Psoas muscle (tissue), 8 donors: ENCODE measurements at places on chromosomes 11 and 22. TPM values are rescaled to one million over a fixed set of nuclear protein-coding genes. Genes with fewer than 3 reads are reported as not detected.

GRCh38 chr22:43564859-43565258 is 153.0 kb downstream of the MPPED1 start:
- DNase-seq: no peak

GRCh38 chr22:49678137-49678841 is 149.4 kb downstream of the BRD1 start:
- DNase-seq: no peak

The HEPN1 gene
- total RNA-seq: not detected

DNA sequence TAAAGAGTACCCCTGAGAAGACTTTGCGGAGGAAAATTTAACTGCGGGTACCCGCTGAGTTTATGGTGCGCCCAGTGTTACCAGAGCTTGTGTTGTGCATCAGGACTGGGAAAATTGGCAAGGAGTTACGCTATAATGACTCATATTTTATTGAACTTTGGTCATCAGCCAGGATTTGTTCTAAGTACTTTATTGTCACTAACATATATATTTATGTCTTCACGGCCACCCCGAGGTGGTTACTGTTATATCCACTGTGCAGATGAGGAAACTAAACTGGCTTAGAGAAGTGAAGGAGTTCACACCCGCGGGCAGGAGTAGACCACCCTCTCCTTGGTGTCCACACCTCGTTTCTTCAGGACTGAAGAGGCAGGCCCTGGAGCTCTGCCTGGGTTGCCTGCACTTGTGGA is 667 bp downstream of the ACCS start:
- DNase-seq: no peak

GRCh38 chr11:65404210-65404609 is 17.8 kb downstream of the FRMD8 start:
- no peak for DNase-seq

The MS4A7 gene
- 5.0 TPM for total RNA-seq

The VWCE gene
- 1.1 TPM for total RNA-seq

DNA sequence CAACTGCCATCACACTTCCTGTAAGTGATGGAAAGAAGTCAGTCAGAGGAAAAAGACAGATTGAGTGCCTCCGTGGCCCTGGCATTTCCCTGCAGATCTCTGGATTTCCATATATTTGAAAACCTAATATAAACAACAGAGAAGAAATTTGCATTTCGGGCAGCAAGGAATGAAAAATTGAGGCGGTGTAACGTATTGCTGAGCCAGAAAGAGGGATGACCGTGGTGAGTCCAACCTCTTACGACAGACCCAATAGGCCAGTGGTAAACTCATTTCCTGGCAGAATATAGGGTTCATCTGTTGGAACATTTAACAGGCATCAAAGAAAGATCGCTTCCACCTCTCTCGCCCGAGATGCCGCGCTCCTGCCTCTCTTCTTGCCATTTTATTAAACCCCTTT is 336.5 kb downstream of the MIAT start:
- DNase-seq: no peak

DNA sequence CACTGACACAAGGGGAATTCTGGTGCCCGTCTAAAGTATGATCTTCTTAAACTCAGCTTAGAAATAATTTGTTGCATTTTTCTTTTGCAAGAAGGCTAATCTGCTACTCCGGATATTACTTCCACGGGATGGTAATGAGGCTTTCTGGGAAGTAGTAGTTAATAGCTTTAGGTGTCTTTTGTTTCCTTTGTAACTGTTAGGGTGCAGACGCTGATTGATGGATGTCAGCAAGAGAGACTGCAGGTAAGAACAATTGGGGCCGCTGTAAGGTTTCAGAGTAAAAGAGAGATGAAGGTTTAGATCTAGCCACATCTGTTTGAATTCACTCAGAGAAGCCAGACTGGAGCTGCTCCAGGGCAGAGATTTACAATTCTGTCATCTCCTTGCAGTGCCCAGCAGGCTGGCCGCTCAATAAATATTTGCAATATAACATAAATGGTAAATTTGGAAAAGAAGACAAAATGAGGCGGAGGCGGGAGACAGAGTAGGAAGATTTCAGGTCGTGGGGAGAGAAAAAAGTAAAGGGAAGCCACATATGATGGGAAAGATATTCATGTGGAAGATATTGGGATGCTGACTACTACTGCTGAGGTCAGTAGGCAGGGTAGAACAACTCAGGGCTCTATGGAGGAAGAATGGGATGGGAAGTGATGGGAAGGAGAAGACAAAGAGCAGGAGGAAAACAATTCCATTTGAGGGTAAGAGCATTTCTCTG is 320.5 kb downstream of the AASDHPPT start:
- DNase-seq: no peak

GRCh38 chr11:84408946-84409411 is 1122.8 kb upstream of the CCDC90B start:
- DNase-seq: no peak

- DNase-seq: no peak
Observed at GRCh38 chr11:86902345-86902744, 52.9 kb downstream of the FZD4 start.

The MFNG gene
- total RNA-seq: 4.5 TPM

DNA sequence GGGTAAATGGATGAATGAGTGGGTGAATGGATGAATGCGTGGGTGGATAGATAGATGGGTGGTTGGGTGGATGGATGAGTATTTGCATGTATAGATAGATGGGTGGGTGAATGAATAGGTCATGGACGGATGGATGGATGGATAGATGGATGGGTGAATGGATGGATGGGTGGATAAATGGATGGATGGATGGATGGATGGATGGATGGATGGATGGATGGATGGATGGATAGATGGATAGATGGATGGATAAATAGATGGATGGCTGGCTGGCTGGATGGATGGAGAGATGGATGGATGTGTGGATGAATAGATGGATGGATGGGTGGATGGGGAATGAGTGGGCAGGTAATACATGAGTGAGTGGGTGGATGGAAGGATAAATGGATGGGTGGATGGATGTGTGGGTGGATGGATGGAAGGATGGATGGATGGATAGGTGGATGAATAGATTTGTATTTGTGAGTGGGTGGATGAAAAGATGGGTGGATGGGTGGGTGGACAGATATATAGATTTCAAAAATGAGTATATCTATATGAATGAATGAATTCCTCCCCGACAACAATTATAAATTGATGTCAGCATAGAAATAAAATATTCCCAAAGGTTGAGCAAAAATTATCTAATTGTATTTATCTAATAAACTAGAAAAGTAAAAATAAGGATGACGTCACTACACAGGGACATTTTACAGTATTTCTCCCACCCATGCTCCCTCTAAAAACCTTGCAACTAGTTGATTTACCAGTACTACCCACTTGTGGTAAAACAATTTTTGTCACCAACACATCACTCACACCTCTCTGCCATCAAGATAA is 563 bp upstream of the CRTAM start:
- no peak for DNase-seq

The C11orf87 gene
- total RNA-seq: not detected

The APBB1 gene
- total RNA-seq: 37.0 TPM

DNA sequence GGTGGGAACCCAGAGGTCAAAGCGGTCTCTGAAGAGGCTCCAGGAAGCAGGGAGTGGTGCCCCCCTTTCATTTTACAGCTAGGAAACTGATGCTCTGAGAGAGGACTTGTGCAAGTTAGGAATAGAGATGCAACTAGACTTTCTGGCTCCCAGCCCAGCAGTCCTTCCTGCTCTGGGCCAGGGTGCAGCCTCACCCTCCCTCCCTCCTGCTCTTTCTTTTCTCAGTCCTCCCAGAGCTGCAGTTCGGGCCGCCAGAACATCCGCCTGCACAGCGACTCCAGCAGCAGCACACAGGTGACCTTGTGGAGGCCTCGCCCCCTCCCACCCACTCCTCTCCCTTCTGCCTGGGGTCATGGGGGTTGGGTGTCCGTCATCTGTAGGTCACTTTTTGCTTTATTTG is 51.5 kb downstream of the LHFPL7 start:
- DNase-seq: peak; percentile 76

GRCh38 chr11:118088531-118088930 is 1.8 kb upstream of the SMIM35 start:
- DNase-seq: no peak

The RGL4 gene
- total RNA-seq: not detected

The JHY gene
- 0.97 TPM for total RNA-seq

DNA sequence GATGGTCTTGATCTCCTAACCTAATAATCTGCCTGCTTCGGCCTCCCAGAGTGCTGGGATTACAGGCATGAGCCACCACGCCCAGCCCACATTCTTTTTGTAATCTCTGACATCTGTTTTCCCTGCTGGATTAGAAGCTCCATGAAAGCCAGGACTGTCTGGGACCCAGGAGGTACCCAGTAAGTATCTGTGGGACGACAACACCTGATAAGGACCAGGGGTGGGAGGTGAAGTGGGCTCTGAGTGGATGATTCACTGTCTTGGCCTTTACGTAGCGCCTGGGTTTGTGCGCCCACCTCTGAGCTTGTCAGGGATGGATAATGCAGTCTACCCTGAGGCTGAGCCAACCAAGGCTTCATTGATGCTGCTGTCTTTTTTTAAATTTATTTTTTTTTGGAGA is 118.8 kb downstream of the ABTB2 start:
- DNase-seq: no peak

GRCh38 chr11:66600631-66601233 is 7.7 kb downstream of the CCS start:
- DNase-seq: no peak

The TRIM49C gene
- total RNA-seq: not detected

GRCh38 chr22:49657275-49657973 is 170.2 kb downstream of the BRD1 start:
- DNase-seq: peak; percentile 66

- DNase-seq: peak; percentile 71
Observed at GRCh38 chr11:2097356-2097997, 41.7 kb downstream of the IGF2 start.

DNA sequence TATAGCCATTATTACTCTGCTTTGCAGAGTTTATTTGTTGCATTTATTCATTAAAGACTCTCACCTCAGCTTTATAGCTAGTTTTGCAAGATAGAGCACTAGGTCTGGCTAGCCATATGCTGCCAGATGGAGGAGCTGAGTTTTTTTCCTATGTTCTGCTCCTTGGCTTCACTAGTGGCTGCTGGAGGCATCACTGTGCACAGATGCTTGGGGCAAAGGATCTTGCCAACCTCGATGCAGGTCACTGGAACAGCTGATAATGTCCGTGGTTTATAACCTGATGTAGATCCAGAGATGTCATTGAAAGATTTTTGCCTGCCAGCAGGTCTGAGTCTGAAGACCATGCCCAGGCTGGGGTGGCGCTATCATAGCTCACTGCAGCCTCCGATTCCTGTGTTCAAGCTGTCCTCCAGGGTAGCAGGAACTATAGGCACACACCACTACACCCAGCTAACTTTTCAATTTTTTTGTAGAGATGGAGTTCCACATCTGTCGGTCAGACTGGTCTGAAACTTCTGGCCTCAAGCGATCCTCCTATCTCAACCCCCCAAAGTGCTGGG is 63.2 kb downstream of the PACS1 start:
- no peak for DNase-seq

GRCh38 chr22:44202261-44202789 is 21.6 kb downstream of the PARVG start:
- no peak for DNase-seq

The LDHA gene
- 867 TPM for total RNA-seq

- DNase-seq: no peak
Observed at GRCh38 chr11:74980634-74981033, 8.1 kb upstream of the NEU3 start.

DNA sequence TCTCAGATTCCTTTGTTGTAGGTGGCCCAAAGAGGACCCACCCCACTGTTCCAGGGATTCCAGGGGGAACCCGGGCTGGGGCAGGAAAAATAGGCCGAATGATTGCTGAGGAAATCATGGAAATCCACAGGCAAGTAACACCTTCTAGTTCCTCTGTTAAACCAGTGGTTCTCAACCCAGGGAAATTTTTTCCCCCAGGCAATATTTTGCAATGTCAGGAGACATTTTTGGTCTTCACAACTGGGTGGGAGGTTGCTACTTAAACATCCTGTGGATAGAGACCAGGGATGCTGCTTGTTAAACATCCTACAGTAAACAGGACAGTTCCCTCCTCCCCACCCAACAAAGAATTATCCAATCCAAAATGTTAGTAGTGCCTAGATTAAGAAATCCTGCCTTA is 84.7 kb downstream of the BTBD10 start:
- DNase-seq: no peak

DNA sequence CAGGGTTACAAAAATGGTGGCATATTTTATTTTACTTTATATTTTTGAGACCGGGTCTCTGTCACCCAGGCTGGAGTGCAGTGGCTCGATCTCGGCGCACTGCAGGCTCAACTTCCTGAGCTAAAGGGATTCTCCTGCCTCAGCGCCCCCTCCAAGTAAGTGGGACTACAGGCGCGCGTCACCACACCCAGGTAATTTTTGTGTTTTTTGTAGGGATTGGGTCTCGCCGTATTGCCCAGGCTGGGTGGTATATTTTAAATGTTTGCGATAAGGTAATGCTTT is 652 bp upstream of the FOSL1 start:
- DNase-seq: no peak

The PRR33 gene
- total RNA-seq: 8.9 TPM

GRCh38 chr22:39988386-39989114 is 6.2 kb upstream of the FAM83F start:
- no peak for DNase-seq

GRCh38 chr11:89487016-89487415 is 4.2 kb downstream of the NOX4 start:
- no peak for DNase-seq

DNA sequence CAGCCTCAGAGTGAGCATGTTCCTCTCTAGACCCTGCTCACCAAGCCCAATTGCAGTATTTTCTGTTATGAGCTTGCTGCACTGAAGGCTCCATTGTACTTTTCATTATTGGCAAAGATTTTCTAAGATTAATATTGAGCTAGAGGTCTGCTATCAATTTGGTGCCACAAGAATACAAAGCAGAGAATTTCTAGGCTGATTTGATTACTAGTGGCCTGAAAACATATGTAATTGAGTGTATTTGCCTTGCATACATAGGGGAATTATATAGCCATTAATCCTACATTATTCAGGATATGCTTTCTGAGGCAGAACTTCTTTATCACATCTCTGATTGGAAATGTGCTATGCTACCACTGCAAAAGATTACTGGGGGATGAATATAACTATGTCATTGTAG is 322.9 kb upstream of the ZC3H12C start:
- no peak for DNase-seq

DNA sequence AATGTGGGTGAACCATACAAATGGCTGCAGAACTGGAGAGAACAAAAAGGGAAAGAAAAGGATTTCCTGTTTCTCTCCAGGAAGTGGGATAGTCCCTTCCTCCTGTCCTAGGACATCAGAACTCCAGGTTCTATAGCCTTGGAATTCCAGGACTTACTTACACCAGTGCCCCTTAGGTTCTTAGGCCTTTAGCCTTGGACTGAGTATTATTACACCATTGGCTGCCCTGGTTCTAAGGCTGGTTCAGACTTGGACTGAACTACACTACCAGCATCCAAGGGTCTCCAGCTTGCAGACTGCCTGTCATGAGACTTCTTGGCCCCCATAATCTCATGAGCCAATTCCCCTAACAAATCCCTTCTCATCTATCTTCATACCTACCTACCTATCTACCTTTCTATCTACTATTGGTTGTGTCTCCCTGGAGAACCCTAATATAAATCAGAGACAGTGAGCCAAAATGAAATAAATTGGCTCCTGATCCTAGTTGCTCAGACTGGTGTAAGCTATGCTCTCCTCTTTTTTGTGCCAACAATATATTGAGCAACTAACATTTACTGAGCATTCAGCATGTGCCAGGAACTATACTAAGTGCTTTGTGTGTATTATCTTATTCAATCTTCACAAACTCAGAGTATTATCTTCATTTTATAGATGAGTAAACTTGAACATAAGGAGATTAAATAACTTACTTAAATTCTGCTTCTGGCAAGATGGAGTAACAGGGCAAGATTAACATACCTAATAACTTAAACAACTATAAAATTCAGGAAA is 303.7 kb downstream of the TTC28 start:
- no peak for DNase-seq
